ENCODE measurements at places on chromosomes 6 and 20.

GRCh38 chr6:29678114-29678513, 2.8 kb downstream of the ZFP57 start:
- DNase-seq = no peak

DNA sequence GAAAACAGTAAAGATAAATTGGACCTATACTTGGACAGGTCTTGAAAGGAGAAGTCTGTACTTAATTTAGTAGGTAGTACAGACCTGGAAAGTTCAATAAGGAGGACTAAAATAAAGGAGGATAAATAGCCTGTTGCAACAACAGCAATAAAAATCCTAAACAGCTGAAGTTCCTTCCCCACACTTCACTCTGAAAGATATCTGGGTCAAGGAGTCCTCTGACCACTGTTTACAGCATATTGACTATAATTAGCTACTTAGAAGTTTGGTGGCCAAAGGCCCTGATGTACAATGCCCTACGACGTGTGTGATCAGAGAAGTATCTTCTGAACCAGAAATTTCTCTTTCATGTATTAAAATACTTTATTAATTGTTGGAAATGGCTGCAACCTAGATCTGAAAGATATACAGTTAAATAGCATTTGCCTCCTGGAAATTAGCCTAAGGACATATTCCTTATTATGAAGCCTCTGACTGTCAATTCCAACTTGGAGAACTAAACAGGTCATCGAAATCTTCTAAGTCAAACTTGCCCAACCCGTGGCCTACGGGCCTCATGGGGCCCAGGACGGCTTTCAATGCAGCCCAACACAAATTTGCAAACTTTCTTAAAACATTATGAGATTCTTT, 82.8 kb downstream of the KIF13A start:
- DNase-seq = no peak

GRCh38 chr20:53937929-53938367, 132.4 kb downstream of the BCAS1 start:
- DNase-seq = no peak

- no peak for DNase-seq
Measured at GRCh38 chr6:129491436-129491835, 218.5 kb downstream of the ARHGAP18 start.

GRCh38 chr6:85278466-85279035, 171.3 kb upstream of the NT5E start:
- no peak for DNase-seq

DNA sequence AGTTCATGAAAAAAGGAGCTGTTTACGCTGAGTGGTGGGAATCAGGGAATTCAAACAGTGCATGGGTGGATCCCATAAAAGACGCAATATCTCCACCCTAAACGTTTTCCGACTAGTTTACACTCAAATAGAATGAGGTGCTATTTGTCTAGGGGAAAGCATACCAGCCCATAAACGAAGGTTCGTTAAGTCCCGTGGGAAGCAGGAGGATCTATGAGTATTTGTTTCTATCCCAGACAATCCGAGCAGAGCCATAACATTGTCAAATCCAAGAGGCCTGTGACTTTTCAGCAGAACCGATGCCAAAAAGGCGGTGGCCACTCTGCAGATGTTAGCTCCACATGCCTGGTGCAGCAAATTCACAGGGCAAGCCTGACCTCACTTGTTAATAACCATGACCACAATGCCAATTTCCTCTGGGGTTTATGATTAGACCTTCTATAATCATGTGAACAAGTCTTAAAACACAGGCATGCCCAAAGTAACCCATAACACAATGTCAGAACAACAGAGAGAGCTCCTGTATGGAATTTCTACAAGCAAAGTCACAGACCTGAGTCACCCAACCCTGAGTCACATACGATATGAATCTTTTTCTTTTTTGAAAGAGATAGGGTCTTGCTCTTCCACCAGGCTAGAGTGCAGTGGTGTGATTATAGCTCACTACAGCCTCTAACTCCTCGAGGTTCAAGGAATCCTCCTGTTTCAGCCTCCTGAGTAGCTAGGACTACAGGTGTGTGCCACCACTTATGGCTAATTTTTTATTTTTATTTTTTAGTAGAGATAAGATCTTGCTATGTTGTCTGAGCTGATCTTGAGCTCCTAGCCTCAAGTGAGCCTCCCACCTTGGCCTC, 123.3 kb downstream of the KIF13A start:
- no peak for DNase-seq

DNA sequence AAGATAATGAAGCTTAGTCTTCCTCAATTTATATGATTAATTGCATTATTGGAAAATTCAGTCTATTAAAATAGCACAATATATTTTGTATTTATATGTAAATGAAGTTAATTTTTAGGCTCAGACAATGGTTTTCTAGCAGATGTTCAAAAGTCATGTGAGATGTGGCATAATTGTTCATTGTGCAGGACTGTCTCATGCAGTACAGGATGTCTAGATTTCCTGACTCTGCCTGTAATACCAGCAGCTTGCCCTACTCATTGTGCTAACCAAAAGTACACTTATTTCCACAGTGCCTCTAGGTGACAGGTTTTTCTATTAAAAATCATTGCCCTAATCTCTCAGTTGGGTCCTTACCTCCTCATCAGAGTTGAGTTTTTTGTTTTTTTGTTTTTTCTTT, 12.4 kb downstream of the RALGAPB start:
- no peak for DNase-seq

DNA sequence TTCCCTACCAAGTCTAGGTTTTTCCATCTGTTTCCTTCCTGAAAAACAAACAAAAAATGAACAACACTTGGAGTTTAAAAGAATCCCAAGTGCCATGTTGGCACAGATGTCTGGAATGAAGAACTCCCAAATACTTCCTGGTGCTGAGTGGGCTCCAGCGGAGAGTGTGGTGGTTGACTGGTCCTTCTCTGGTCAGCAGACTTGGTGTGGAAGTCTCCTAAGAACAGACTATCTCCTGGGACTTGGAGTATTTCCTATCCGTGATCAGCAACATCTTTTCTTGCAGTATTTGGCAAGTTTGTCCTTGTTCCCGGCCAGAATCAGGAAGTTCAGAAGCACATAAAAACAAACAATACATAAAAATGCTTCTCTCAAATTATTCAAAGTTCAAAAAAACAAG, 154.1 kb downstream of the MTFR2 start:
- no peak for DNase-seq

- DNase-seq = no peak
Measured at GRCh38 chr6:89680150-89680549, 41.6 kb upstream of the LYRM2 start.

DNA sequence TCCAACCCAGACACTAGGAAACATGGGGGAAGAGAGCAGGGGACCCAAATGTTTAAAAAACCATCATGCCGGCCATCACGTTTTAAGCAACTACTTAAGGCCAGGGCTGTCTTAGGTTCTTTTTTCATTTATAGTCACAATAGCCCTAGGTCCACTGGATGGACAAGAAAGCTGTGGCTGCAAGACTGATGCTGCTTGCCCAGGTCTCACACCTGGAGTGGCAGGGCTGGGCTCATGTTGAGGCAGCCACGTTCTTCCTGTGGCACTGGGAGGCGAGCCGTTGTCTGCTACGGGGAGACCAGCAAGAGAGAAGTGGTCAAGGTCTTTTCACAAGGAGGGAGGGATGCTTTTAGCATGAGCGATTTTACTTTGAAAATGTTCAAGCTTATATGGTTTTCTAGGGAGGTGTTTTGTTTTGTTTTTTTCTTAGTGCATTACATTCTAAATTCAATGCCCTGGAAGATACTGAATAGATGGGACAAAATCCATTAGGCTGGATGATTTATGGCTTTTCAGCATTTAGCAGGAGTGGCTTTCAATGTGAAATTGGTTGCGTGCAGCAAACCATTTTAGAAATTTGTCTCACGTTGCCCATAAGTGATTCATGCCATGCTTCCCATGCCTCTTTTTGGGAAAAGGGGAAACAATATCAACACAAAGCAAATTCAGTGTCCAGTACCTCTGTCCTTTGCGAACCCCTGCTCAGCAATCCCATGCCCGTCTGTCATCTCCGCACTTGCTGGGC, 106.6 kb upstream of the SNX9 start:
- DNase-seq = no peak

- DNase-seq = no peak
Measured at GRCh38 chr6:20879121-20879520, 344.9 kb downstream of the CDKAL1 start.
